Hair follicle dermal papilla cell (primary cell): ENCODE measurements at places on chromosomes 2 and 18. TPM values are rescaled to one million over a fixed set of nuclear protein-coding genes. Genes with fewer than 3 reads are reported as not detected.

The SERPINB3 gene
- not detected in 2 replicates for total RNA-seq

The DSC1 gene
- under 0.01 TPM in 1 of 2 replicates, not detected in the other for total RNA-seq

The PRKAG3 gene
- total RNA-seq: 0.16 TPM in 1 of 2 replicates, not detected in the other

The OTOS gene
- total RNA-seq: not detected in 2 replicates

The SERPINB12 gene
- 0.32 TPM in 1 of 2 replicates, not detected in the other for total RNA-seq

The CAPN14 gene
- 0.12 and 0.32 TPM in 2 replicates for total RNA-seq

The FAM124B gene
- total RNA-seq: 0.24 TPM in 1 of 2 replicates, not detected in the other

The CDH2 gene
- 1.3 and 3.6 TPM in 2 replicates for total RNA-seq

The MTHFD2 gene
- total RNA-seq: 115 and 145 TPM in 2 replicates

The SERPINB11 gene
- total RNA-seq: not detected in 2 replicates

The HDLBP gene
- total RNA-seq: 1,152 and 1,275 TPM in 2 replicates

The TRIM43 gene
- not detected in 2 replicates for total RNA-seq

The CCDC195 gene
- total RNA-seq: not detected in 2 replicates

The MATN3 gene
- 2.2 and 2.3 TPM in 2 replicates for total RNA-seq
